CD4-positive, alpha-beta T cell treated with Interferon gamma for 1 hour (primary cell): ENCODE measurements at places on chromosomes 7 and 10.

GRCh38 chr10:84412482-84412881 lies 84.1 kb downstream of the CCSER2 start:
- no peak for DNase-seq

DNA sequence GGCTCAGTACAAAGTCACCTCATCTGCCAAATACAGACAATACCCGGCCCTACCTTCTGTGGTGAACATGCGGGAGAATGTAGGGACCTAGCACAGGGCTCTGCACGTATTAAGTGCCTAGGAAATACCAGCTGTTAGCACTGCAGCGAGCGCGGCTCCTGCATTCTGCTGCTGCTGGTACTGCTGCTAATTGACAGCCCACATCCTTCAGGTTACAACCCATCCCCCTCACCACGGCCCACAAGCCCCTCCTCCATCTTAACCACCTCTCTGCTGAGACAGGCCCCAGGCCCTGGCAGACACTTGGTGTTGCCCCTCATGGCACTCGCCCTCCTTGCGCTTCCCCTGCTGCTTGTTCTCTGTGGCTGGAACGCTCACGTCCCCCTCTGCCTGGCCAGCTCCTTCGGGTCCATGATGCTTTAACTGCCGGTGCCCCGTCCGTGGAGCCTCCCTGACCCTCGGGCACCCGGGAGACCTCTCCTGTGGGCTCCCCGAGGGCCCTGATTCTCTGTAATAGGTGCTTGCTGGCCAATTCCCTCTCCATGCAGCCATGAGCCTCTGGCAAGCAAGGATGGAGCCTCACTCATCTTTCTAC lies 53.3 kb upstream of the LOXL4 start:
- DNase-seq: no peak

DNA sequence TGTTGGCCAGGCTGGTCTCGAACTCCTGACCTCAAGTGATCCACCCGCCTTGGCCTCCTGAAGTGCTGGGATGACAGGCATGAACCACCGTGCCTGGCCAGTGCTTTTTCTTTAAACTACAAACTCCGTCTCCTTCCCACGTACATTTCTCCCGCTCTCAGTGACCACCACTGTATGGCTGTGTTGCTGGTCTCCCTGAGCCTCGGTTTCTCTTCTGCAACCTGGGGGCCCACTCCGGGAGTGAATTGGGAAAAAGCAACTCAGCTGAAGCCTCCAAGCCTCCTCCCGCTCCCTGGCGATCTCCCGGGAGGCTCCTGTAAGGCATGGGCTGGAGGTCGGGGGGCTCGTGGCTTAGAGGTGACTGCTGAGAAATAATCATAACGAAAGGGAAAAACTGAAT lies 136.3 kb downstream of the ELFN1 start:
- no peak for DNase-seq

DNA sequence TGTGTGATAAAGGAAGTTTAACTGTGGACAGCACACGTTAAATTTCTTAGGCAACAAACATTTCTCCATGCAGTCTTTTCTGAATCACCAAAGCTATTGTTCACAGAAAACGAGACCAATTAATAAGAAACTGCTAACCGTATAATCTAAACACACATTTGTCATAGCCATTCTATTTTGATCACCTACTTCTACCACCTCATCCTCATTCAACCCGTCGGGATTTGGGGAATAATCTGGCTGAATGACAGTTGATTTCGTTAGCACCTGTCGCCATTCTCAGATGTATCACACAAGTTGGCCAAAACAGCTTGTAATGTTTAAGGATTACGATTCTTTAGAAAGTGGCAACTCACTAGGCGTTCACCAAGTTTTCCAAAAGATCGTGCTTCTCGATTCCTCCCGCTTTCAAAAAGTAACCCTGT lies 1.2 kb downstream of the EZH2 start:
- DNase-seq: no peak

GRCh38 chr7:42902331-42902730 lies 9.5 kb downstream of the C7orf25 start:
- no peak for DNase-seq

GRCh38 chr7:41977151-41977651 lies 259.8 kb downstream of the GLI3 start:
- DNase-seq: no peak

GRCh38 chr10:31926765-31927564 lies 1.7 kb downstream of the ARHGAP12 start:
- DNase-seq: no peak

DNA sequence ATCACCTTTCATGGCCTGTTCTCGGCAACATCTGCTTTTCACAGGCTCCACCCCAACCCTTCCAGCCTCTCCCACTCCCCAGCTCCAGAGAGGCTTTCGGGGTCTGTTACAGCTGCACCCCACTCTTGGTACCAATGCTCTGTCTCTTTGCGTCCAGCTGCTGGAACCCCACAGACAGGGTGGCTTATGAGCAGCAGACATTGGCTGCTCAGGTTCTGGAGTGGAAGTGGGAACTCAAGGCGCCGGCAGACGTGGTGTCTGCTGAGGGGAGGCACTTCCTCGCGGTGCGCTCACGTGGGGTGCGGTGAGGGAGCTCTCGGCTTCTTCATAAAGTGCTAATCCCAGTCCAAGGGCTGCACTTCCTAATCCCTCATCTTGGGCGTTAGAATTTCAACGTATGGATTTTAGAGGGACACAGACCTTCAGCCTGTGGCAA lies 185.7 kb downstream of the ELFN1 start:
- DNase-seq: no peak

- DNase-seq: no peak
Measured at GRCh38 chr10:119782981-119783664, 57.3 kb downstream of the INPP5F start.

- DNase-seq: no peak
Measured at GRCh38 chr7:152544971-152545619, 109.3 kb upstream of the KMT2C start.

DNA sequence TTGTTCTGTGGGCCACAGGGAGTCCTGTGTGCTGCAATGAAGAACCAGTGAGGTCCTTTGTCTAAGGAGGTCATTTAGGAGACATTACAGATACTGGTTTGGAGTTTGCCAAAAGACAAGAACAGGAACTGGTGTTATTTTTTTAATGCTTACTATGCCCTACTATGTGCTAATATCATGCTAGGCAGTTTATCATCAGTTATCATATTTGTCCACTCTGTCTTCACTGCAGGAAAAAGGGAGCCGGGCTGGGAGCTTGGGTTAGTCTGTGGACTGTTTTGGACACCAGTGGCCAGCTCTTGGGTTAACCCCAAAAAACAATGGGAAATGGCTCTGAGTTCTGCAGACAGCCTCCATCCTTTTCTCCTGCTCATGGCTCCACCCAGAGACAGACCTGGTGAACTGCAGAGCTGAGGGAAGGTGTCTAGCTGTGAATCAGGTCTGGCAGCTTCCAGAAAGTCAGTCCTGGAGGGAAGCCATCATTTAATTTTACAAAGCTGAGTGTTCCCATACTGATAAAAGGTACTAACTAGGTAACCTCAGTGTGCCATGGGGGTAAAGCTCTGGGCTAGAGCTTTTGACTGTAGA lies 101.2 kb upstream of the ZNF746 start:
- DNase-seq: no peak

DNA sequence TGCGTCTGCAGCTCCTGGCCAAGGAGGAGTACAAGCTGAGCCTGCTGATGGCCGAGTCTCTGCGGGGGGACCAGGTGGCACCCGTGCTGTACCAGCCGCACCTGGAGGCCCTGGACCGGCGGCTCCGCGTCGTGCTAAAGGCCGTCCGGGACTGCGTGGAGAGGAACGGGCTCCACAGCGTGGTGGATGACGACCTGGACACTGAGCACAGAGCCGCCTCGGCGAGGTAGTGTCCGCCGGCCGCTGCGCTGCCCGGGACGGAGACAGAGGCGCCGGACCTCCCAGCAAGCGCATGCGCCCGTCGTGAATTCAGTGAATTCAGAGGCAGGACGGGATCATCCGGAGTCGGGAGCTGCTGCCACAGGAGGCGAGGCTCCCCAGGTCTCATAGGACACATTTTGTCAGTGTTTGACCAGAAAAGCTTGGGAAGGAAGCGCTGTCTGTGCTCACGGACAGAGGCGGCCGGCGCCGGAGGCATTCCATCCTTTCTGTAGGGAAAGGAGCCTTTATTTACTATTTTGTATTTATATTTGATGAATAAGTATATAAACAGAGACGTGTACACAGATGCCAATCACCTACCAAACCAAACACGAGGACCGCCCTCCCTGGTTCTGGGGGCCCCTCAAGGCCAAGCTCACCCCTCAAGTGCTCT lies 30.1 kb upstream of the FOXL3 start:
- DNase-seq: no peak

- no peak for DNase-seq
Measured at GRCh38 chr10:62992145-62992721, 140.9 kb upstream of the NRBF2 start.

GRCh38 chr10:70761031-70761601 lies 24.1 kb downstream of the TBATA start:
- DNase-seq: no peak

DNA sequence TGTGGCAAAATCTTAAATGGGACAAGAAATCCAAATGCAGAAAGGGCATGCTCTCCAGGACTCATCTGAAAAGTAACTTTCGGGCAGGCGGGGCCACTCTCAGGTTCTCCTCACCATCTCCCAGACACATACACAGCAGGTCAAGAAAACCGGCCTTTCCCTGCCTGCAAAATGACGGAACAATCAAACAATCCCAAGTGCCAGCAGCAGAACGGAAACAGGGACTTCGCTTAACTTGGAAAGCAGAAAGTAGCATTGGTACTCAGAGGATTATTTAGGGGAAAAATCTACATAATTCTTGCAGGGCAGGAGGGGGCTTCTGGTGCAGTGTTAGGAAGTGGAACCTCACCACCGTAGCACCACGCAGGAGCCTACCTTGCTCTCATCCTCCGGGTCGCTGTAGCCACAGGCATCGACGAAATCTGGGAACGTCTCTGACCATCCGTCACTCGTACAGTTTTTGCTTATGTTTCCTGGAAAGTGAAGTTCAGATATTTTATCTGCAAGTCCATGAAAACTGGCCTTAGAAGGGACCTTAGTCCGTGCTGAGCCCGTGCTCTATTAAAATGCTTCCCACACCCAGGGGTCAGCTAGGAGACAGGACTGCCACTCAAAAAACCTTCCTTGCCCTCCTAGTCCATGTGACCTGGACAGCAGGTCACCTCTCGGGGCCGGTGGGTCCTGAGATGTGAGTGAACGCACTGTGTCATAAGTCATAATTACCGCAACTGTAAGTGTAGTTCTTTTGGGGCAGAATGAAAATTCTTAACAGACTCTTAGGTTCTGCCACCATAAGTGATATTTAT lies 41.1 kb downstream of the VIPR2 start:
- no peak for DNase-seq

- DNase-seq: no peak
Measured at GRCh38 chr7:27139334-27140125, 4.0 kb downstream of the HOXA5 start.

DNA sequence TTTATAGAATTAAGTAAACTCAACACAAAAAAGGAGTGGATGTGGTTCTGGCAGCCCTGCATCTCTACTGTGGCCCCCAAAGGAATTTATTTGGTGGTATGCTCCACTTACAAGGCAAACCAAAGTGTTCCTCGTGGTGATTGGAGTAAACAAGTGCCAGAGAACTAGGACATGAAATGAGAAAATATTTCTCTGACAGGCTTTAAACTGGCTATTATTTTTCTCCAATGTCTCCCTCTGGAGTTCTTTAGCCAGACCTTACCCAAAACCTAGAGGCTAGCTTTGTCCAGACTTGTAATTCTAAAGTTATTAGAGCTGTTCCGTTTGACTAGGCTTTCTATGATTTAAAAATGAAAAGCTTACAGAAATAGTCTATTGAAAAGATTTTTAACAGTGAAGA lies 990.1 kb downstream of the CNTNAP2 start:
- no peak for DNase-seq

GRCh38 chr10:128095753-128096469 lies 30.3 kb downstream of the MKI67 start:
- no peak for DNase-seq

DNA sequence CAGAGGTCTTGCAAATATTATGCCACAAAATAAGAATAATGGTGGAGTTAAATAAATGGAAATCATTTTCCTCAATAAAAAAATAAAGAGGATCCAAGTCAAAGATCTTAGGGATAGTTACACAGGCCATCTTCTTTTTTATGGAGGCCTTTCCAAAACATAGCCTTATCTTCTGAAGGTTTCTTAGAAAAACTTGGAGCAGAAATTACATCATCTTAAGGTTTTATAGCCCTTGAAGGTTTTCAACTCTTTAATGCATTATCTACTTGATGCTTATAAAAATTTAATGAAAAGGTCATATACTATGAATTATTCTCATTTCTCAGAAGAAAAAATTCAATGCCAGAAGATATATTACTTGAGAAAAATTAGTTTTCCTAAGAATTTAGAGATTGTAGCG lies 94.2 kb upstream of the LAMB4 start:
- no peak for DNase-seq

DNA sequence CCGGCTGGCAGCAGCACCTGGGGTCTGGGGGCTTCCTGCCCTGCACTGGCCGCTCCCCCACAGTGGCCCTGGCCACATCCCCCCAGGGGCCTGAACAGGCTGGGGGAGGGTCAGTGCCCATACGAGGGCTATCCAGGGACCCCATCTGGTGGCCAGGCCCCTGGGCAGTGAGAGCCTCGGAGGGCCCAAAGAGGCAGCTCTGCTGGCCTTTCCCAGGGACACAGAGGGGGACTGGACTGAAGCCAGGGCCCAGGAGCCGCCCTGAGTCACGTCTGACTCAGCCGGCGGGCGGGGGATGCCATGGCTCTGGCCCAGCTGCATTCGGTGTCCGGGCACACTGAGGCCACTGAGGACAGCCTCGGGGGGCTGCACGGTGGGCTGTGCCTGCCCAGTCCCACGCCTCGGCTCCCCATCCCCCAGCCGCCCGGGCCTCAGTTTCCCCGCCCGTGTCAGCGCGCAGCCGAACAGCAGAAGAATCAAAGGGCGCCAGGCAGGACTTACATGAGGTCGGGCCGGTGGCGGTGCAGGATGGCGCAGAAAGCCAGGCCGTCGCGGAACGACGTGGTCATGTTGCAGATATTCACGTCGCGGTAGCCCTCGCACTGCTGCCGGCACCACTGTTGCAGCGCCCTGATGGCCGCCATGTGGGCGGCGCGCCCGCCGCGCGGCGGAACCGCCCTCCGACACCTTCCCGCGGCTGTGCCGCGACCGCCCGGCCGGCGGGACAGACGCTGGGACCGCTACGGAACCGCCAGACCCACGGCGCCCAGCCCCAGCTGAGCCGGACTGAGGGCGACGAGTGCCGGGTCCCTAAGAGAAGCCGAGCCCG lies at the start of gene MICALL2:
MICALL2 (minus strand) TSS at position 788 of the 829 bp plus-strand sequence; CDS start at position 644, 144 bp downstream.
- peak; percentile 36 for DNase-seq

DNA sequence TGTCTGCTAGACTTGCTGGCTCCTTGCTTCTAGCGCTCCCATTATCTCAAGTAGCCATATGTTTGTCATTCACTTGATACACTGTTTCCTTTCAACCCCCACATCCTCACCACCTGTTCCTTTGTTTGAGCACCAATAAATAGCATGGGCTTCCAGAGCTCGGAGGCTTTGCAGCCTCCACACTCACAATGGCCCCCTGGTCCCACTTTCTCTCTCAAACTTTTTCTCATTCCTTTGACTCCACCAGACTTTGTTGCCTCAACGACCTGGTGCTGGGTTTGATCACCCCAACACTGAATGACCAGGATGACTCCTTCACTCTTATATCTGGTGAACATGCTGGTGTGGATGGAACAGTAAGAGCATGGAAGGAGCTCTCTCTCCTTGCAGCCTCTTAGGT lies 114.5 kb upstream of the TRIM24 start:
- DNase-seq: no peak

- no peak for DNase-seq
Measured at GRCh38 chr10:98538472-98538871, 91.7 kb upstream of the HPS1 start.
